ENCODE measurements at places on chromosomes 5 and 9. TPM values are rescaled to one million over a fixed set of nuclear protein-coding genes. Genes with fewer than 3 reads are reported as not detected.

Gene FST
- total RNA-seq: 0.98 TPM

Gene TLR4
- total RNA-seq: not detected

Gene CCNJL
- total RNA-seq: 123 TPM

Gene PSD2
- 2.3 TPM for total RNA-seq

Gene ARL14EPL
- not detected for total RNA-seq

Gene HEMGN
- total RNA-seq: not detected

Gene SLC31A1
- total RNA-seq: 11.2 TPM

Gene ZNF169
- 4.9 TPM for total RNA-seq

Gene PRRX2
- 2.3 TPM for total RNA-seq

Gene TRAF2
- 27.3 TPM for total RNA-seq

Measured in glutamatergic neuron (in vitro differentiated cells).